Bronchial smooth muscle cell (primary cell): ENCODE measurements at places on chromosomes 1 and 21. TPM values are rescaled to one million over a fixed set of nuclear protein-coding genes. Genes with fewer than 3 reads are reported as not detected.

The HMGN2 gene
- total RNA-seq, result 133 and 190 TPM in 2 replicates

The SH2D1B gene
- total RNA-seq, result under 0.01 TPM in 1 of 2 replicates, not detected in the other

The TIE1 gene
- 0.34 and 0.79 TPM in 2 replicates for total RNA-seq

The LRRC38 gene
- not detected in 2 replicates for total RNA-seq

The PRAMEF25 gene
- not detected in 2 replicates for total RNA-seq

The ELAVL4 gene
- total RNA-seq, result not detected in 2 replicates

The CA14 gene
- total RNA-seq, result not detected in 2 replicates

The GPR61 gene
- total RNA-seq, result under 0.01 and 0.34 TPM in 2 replicates

The PBXIP1 gene
- 115 and 123 TPM in 2 replicates for total RNA-seq

The DDX59 gene
- 14.8 and 15.4 TPM in 2 replicates for total RNA-seq

The UBASH3A gene
- not detected in 2 replicates for total RNA-seq

The MYBPH gene
- 0.16 and 0.26 TPM in 2 replicates for total RNA-seq

The MATN1 gene
- total RNA-seq, result 0.17 TPM in 1 of 2 replicates, not detected in the other

The AQP10 gene
- total RNA-seq, result not detected in 2 replicates

The PADI2 gene
- 0.09 TPM in 1 of 2 replicates, not detected in the other for total RNA-seq

The PCP4L1 gene
- total RNA-seq, result not detected in 2 replicates

The FCN3 gene
- total RNA-seq, result not detected in 2 replicates

The HSPA6 gene
- total RNA-seq, result 4.4 and 8.4 TPM in 2 replicates

The KRTAP20-4 gene
- not detected in 2 replicates for total RNA-seq

The LCE4A gene
- total RNA-seq, result not detected in 2 replicates

The ADAM30 gene
- not detected in 2 replicates for total RNA-seq

The MASP2 gene
- total RNA-seq, result not detected in 2 replicates

The C4BPA gene
- total RNA-seq, result under 0.01 TPM in 1 of 2 replicates, not detected in the other

The SPATA45 gene
- not detected in 2 replicates for total RNA-seq

The FCRL3 gene
- total RNA-seq, result not detected in 2 replicates

The PLEKHA6 gene
- total RNA-seq, result 2.4 and 5.0 TPM in 2 replicates

The ABCD3 gene
- 42.1 and 45.4 TPM in 2 replicates for total RNA-seq

The CYP4A11 gene
- total RNA-seq, result not detected in 2 replicates

The PFKFB2 gene
- total RNA-seq, result 4.6 and 4.7 TPM in 2 replicates

The A3GALT2 gene
- not detected in 2 replicates for total RNA-seq

The FGR gene
- total RNA-seq, result 0.09 and 0.16 TPM in 2 replicates

The KCNN3 gene
- total RNA-seq, result under 0.01 TPM in 1 of 2 replicates, not detected in the other

The NPHS2 gene
- not detected in 2 replicates for total RNA-seq

The SPATA17 gene
- 0.63 and 1.4 TPM in 2 replicates for total RNA-seq

The HHAT gene
- 2.7 and 4.0 TPM in 2 replicates for total RNA-seq

The TRIM58 gene
- total RNA-seq, result not detected in 2 replicates

The AK4 gene
- total RNA-seq, result 4.3 and 4.9 TPM in 2 replicates

The SPATA6 gene
- 5.3 and 7.9 TPM in 2 replicates for total RNA-seq

The FH gene
- total RNA-seq, result 66.2 and 104 TPM in 2 replicates

The PTGFR gene
- total RNA-seq, result 15.5 and 23.6 TPM in 2 replicates

The HAO2 gene
- not detected in 2 replicates for total RNA-seq
